ENCODE measurements at places on chromosomes 5 and 9.

GRCh38 chr9:89766991-89767390 lies 162.2 kb downstream of the GADD45G start:
- DNase-seq = no peak

DNA sequence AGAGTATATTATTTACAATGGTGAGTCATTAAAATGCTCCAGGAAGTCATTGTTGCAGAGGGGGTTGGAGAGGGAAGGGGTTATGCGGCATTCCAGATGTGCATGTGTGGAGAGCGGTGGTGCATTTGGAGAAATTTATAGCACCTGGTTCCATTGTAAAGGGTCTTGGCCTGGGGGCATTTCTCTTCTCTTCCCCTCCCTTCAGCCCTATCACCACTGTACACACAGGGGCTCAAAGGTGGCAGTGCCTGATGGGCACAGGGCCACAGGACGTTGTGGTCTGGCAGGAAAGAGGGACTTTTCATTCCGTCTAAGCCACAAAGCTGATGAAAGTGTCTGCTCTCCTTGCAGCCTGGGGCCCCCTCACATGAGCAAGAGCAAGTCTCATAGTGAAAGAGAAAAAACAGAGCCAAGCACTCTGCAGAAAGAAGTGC lies 442.4 kb upstream of the ZNF462 start:
- DNase-seq = no peak

DNA sequence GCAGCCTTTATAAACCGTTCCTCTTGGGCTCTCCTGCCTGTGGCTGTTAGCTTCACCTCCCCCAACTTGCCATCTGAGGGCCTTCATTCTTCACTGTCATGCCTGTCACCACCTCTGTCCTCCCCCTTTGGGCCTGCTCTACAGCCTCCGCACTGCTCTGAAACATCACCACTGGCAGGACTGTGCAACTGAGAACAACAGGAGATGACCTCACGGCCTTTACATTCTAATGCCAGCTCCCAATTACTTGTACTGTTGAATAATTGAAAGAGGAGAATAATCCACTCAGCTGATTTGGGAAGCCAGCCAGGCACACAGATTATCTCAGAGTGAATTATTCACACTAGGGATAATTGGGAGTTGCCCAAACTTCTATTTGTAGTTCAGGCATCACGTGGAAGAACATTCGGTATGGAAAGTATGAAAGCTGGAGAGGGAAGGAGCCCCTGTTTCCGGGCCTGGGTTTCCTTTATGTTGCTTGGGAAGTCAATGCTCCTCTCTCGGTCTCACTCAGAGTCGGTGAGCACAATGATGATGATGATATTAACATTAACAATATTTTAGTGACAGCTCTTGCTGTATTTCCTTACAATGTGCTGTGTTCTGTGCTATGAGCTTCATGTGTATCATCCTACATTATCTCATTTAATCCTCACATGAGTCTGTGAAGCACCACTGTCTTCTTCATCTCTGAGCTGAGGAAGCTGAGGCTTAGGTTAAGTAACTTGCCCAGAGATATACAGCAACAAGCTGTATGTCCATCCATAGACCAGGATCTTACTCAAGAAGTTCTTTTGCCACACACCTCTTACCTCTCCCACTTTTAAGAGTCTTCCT lies 99.3 kb upstream of the LRRTM2 start:
- no peak for DNase-seq

DNA sequence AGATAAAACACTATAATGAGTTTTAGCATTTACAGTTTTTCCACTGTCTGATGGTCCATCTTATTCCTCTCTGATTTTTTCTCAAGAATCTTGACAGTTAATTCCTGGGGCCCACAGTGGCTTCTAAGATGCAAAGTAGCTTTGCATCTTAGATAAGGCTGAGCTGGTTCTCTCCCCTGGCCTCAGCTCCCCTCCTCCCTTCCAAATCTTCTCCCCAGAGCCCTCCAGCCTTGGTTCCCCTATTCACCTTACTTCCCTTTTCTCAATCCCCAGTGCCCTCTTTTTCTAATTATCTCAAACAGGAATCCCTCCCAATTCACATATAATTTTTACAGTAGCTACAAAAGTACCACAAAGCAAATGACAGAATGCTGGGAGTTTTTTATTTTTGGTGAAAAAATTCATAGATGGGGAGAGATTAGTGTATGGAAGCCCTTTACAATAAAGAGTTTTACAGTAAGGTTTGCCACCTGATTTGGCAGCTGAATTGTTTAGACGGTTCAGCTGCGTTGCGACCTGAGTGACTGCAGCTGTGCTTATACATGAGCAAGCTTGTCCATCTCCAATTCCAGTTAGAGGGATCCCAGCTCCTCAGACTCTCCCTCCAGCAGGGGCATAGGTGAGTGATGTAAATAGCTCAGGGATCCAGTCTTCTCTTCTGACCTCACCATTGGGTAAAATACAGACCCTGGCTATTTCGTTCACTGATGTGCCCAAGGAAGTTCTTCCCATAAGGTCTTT lies 51.4 kb upstream of the CKMT2 start:
- no peak for DNase-seq

- DNase-seq = no peak
Observed at GRCh38 chr5:142661957-142662356, 23.9 kb downstream of the FGF1 start.

DNA sequence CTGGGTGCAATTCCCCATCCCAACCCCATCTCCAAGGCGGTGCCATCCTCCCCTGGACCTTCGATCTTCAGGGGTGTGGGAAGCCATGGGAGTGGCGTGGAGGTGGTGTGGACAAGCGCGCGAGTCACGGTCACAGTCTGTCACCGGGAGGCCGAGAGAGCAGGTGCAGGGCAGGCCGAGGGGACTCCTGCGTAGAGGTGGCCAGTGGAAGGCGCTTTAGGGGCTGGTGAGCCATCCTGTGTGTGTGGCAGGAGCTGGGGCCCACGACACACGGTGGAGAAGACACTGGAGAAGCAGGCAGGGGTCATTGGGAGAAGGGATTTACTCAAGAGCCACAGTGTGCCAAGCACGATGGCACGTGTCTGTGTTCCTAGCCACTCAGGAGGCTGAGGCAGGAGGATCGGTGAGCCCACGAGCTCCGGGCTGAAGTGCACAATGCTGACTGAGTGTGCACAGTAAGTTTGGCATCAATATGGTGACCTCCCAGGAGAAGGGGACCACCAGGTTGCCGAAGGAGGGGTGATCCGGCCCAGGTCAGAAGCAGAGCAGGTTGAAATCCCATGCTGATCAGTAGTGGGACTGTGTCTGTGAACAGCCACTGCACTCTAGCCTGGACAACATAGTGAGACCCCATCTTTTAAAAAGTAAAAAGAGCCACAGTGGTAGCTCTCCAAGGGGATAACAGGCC lies 145.1 kb upstream of the PHYKPL start:
- DNase-seq = no peak

- no peak for DNase-seq
Observed at GRCh38 chr9:108142504-108143201, 653.1 kb upstream of the KLF4 start.

GRCh38 chr9:130173666-130173983 lies 1.4 kb downstream of the NCS1 start:
- no peak for DNase-seq

- DNase-seq = no peak
Observed at GRCh38 chr5:69512740-69513260, 20.2 kb downstream of the OCLN start.

GRCh38 chr5:177132136-177133095 lies 1.2 kb upstream of the NSD1 start:
- DNase-seq = no peak

DNA sequence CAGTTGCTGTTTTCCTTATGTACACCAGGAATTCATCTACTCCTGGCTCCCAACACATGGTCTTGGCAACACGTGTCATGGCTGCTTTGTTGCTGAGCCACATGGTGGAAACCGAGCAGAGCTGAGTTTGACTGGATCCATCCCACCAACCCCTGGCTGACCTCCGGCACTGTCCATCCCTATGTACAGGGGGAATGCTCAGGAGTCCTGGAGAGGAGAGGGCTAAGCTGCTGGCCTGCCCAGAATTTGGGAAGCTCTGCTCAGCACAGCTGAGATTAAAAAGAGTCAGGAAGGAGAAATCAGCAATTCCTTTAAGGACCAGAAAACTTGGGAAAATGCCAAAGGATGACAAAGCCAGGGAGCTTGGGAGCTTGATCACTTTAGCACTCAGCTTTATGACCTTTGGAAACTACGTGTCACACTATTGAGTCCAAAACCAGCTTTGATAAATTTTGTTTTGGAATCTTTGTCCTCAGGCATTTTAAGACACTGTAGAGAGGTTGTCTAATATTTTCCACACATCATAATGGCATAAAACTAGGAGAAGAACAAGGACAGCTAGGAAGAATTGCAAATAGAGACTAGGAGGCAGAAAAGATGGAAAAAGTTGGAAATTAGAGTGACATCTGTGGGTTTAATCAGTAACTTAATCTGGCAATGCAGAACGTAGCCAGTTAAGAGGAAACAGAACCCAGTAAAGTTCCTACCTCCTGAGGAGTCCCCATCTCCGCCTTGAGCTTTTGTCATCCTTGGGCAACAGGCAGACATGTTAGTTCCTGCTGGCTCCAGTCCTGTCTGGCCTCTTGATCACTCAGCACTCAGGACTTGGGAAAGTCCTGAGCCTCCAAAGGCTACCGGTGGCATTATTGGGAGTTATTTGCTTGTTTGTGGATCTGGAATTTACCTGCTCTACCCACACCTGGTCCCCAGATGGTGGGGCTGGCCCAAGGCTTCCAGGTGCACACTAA lies 62.5 kb upstream of the PLPP1 start:
- no peak for DNase-seq

- DNase-seq = no peak
Observed at GRCh38 chr9:112921549-112921948, 30.9 kb upstream of the SLC46A2 start.

GRCh38 chr5:79842006-79842881 lies 148.8 kb downstream of the MTX3 start:
- DNase-seq = no peak

GRCh38 chr5:50365426-50366251 lies 75.4 kb downstream of the EMB start:
- no peak for DNase-seq
